ENCODE measurements at places on chromosomes 3 and 15.

- no peak for DNase-seq
These were observed at the start of gene CASR for GRCh38 chr3:122183521-122183892. Gene CASR (plus strand): TSS chr3:122183668. CDS start chr3:122254190, 70,522 bp downstream.

DNA sequence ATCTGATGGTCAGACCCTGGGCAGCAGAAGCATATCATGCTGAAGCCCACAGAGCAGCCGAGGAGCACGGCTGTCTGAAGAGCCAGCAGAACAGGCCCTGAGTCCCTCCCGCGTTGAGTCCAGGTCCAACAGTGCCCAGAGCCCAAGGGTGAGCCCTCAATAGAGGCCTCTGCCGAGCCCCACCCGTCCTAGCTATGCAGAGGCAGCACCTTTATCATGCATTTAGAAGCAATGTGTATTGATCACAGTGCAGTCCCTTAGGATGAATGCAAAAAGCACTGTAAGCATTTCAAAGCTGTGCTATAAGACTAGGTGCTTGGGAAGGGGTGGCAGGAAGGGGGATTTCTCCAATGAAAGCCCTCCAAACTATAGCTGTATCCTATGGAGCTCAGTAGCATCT, 208.5 kb downstream of the GABRB3 start:
- DNase-seq: no peak

DNA sequence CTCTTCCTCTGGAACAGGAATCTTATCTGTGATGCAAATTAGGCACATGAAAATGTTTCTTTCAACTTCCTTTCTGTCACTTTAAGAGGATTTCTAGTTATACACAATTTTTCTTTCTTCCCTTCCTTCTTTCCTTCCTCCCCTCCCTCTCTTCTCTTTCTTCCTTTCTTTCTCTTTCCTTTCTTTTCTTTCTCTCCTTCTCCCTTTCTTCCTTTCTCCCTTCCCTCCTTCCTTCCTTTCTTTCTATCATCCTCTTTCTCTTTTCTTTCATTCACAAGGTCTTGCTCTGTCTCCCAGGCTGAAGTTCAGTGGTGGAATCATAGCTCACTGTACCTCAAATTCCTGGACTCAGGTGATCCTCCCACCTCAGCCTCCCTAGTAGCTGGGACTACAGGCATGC, 18.0 kb upstream of the C2CD4B start:
- DNase-seq: no peak

GRCh38 chr3:185175370-185175987, 22.6 kb upstream of the C3orf70 start:
- no peak for DNase-seq

- DNase-seq: no peak
These were observed 61.8 kb upstream of the GOLGA6B start for GRCh38 chr15:72592676-72593075.

DNA sequence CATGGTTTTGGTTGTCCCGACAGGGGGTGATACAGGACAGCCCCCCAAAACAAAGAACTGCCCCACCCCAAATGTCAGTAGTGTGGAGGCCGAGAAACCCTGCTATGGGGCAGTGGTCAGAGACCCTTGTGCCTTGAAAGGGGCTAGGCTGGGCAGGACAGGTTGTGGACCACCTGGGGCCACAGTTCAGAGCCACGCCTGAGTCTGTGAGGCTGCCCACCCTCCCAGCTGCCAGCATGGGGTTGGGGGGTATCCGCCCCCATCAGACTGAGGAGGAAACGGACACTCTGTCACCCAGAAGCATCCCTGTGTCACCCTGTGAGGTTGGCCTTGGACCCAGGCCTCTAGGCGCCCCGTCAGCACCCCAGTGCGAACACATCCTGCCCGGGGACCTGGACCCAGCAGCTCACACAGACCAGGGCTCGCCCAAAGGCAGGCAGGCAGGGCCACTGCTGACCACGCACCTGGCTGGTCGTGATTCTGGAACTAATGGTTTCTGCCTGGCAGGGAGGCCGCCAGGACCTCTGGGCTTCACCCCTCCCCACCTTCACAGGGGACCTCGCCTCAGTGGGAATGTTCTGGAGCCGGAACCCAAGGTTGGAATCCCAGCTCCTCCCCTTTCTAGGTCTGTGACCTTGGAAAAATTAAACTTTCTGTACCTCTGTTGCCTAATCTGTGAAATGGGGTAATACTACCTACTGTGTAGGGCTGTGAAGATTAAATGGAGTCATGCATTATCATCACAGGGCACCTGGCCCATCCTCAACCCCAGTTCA, 1.4 kb downstream of the SLC41A3 start:
- DNase-seq: no peak

DNA sequence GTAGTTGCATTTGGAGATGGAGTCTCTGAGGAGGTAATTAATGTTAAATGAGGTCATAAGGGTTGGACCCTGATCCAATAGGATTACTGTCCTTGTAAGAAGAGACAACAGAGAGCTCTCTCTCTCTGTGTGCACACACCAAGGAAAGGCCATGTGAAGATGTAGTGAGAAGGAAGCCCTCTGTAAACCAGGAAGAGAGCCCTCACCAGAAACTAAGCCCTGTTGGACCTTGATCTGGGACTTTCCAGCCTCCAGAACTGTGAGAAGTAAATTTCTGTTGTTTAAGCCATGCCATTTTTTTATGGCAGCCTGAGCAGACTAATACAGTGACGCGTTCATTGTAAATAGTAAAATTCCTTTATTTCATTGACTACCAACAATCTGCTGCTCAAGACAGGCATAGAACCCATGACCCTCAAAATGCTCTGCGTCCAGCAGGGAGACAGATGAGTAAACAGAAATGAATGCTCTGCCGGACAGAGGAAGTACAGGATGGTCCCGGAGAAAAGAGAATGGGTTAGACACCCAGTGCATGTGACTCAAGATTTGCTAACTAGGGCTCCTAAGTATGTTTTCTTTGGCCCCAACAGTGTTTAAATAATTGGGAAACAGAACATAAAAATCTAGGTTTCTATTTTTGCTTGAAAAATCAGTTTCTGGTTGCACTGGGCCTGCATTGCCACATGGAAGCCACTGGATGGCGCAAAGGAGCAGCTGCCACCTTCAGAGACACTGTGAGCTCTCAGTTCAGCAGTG, 37.9 kb upstream of the TNFAIP8L3 start:
- no peak for DNase-seq

GRCh38 chr3:170914690-170915089, 6.3 kb upstream of the EIF5A2 start:
- DNase-seq: no peak

DNA sequence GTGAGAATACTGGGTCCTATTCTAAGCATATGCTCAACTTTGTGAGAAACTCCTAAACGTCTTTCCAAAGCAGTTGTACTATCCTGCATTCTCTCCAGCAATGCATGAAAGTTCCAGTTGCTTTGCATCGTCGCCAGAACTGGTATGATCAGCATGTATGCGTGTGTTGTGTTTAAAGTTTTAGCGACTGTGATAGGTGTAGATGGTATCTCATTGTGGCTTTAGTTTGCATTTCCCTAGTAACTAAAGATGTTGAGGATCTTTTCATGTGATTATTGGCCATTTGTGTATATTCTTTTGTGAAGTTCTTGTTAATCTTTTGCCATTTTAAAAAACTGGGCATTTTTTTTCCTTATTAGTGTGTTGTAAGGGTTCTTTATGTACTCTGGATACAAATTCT, 115.1 kb downstream of the SPATA16 start:
- DNase-seq: no peak

DNA sequence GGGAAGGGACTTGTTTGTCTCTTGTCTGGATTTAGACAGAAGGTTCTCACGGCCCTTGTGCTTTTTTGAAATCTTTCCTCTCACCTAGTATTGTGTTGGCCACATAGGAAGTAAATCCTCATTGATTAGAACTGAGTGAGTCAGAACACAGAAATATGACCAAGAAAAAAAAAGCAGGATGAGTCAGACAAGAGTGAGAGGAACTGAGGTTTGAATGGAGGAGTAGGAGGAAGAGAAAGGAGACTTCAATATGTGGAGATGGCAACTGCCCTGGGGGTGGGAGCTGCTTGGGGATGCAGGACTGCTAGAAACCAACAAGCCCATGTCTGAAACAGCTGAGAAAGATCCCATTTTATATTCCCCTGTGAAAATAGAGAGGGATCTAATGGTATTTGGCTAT, 194.1 kb upstream of the ZBTB20 start:
- no peak for DNase-seq

- DNase-seq: no peak
These were observed 1012.3 kb downstream of the ZPLD1 start for GRCh38 chr3:103446953-103447629.

GRCh38 chr3:157420606-157421130, 16.0 kb upstream of the PTX3 start:
- DNase-seq: no peak

DNA sequence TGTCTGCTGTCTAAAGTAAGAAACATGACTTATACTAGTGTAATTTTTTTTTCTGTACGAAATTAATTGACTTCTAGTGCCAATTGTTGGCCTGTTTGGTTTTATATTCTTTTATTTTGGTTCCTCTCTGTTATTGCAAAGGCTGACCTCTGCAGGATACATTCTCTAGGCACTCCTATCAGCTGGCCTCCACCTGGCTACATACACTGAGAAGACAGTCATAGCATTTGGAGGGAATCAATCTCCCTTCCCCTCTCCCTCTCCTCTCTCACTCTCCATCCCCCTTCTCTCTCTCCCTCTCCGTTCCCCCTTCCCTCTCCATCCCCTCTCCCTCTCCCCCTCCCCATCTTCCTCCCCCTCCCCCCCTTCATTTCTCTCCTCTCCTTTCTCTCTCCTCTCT, 116.7 kb downstream of the MCTP2 start:
- no peak for DNase-seq

DNA sequence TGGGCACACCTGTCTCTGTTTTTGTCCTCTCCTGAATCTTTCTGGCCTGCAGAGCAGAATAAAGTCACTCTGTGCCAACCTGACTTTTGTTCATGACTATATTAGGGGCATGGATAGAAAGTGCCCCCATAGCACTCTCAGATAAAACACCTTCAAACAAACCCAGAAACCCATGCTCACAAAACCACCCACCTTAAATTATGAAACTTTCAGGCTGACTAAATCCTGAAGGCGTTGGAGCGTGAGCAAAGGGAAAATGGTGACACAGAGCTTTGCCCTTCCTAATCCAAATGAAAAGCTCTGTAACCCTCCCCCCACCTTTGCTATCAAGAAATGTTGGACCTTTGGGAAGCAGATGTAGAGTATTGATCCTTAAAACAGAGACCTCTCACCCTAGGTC, 138.9 kb downstream of the IGF1R start:
- no peak for DNase-seq

- DNase-seq: no peak
These were observed 88.3 kb upstream of the MYRIP start for GRCh38 chr3:39721076-39721475.

DNA sequence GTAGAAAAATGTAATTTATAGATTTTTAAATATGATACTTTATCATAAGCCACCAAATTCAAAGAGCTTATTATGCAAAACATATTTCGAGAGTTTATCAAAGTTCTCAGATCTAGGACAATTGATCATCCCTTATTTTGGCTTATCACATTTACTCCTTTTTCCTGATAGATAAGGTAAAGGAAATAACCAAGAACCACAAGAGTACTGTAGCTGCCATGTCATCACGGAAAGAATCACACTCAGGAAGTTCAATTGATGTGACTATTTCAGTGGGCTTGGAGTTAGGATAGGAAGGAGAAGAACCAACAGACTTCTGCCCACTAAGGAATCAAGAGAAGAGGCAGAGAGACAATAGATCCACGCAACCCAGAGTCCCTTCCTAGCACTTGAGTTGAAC, 142.7 kb upstream of the TMCO5A start:
- no peak for DNase-seq

- no peak for DNase-seq
These were observed 31.5 kb downstream of the ZFAND6 start for GRCh38 chr15:80090879-80091503.

DNA sequence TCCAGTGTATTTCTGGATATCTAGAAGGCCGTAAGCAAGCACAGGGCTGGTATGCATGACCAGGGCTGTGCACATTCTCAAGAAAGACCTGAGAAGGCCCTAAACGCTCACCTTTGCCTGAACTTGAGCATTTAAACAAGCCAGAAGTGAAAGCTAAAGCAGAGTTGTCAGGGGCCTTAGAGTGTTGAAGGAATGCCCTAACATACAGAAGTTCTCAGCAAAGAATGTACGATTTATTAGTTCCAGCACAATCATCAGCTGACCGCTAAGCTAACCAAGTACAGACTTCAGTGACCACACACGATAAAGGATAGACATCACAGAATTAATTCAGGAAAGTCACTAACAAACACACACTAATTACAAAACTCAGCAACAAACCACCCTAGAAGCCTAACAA, 8.7 kb downstream of the HLTF start:
- no peak for DNase-seq

DNA sequence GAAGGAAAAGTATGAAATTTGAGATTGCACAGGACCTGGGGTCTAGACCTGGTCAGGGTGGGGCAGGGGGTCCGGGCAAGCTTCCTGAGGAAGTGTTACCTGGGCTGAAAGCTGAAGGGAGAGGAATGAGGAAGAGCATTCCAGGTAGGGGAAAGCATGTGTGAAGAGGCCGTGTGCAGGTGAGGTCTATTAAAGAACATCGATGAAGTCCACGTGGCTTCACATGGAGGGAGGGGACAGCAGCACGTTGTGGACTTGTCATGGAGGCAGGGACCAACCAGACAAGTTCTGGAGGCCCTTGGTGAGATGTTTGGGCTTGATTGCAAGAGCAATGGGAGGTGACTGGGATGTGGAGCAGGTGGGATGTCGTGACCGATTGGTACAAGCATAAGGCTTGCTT, 47.1 kb downstream of the IDH2 start:
- DNase-seq: no peak

- no peak for DNase-seq
These were observed 24.9 kb downstream of the FMN1 start for GRCh38 chr15:33169625-33170024.

DNA sequence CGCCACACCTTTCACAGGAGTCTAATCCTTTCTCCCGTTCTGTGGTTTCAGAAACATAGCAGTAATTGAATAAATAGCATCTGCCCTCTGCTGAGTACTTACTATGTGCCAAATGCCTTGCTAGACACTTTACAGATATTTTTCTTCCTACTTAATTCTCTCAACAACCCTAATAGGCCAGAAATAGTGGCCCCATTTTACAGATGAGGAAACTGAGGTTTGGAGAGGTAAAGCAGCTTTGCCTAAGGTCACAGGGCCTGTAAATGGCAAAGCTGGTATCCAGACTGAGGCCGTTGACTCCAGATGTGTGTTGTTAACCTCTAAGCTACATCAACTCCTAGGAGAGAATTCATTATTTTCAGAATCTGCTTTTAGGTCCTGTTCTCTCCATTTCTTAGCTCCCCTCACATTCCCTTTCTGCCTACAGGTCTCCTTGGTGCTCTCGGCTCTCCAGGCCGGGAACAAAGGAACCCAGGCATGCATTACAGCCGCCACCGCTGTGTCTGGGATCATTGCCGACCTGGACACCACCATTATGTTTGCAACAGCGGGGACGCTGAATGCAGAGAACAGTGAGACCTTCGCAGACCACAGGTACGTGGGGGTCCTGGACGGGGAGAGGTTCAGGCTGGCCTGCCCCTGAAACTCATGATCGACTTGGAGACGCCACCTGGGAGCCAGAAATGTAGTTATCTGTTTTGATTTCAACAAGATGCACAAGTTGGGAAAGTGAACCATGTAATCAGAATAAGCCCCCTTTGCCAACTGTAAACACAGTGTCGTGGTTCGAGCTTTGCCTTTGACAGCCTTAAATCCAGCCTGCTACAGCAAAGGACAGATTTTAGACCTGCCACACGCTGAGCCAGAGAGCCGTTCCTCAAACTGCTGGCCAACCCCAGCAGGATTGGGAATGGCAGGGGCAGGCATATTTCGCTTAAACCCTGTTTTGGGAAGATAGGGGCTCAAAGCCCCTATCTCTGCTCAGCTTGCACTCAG, 246.5 kb upstream of the TPM1 start:
- no peak for DNase-seq

GRCh38 chr3:45677033-45677446, 12.2 kb upstream of the SACM1L start:
- no peak for DNase-seq

Data from activated CD8-positive, alpha-beta memory T cell treated with anti-CD3 and anti-CD28 coated beads for 1 hour (primary cell).